ENCODE measurements at places on chromosomes 11 and 22.

DNA sequence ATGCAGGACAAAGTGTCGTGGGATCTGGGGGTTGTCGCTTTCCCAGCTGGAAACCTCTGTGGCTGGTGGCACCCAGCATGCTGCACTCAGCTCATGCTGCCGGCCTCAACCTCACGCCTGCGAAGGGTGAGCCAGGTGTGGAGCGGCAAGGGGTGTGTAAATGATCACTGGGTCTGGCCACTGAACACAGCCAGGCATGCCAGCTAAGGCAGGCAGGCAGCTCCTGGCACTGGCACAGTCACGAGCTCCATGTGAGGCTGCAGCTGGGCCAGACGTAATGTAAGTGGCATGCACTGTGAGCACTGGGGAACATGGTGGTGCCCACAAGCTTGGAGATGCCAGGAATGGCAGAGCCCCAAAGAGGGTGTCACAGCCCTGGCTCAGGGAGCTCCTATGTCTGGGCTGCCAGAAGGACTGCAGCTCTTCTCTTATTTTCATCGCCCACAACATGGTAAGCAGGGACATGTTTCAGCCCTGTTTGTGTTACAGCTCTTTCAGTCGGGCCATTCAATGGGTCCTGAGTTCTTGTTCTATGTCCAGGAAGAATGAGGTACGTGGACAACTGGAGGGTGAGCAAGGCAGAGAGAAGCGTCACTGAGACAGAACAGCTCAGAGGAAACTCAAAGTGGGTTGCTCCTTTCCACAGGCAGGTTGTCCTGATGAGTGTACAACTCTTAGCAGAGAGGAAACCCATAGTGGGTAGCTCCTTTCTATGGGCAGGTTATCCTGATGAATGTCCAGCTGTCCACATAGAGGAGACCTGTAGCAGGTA lies 403.8 kb downstream of the CNTN5 start:
- DNase-seq: no peak

- peak; percentile 40 for DNase-seq
Measured at GRCh38 chr22:22244316-22245250, at the start of gene VPREB1. TSS of gene VPREB1 (plus strand) at chr22:22244786. CDS start at chr22:22244814, 28 bp downstream.

DNA sequence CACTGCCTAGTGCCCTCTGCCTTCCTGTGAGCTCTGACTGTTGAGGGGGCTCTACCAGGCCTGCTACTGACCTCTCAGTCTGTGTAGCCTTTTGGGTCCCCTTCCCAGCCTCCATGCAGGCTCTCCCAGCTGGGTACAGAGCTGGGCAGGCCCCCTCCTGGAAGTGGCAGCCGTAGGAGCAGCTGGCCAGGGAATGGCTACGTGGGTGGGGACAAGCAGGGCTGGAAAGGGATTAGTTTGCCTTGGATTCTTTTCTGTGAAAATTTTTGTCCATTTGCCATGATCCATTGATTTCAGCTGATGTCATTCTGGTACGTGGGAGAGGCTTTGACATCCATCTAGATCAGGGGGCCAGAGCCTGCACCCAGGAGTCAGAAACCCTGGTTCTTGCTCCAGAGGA lies 23.9 kb upstream of the NECTIN1 start:
- DNase-seq: no peak

DNA sequence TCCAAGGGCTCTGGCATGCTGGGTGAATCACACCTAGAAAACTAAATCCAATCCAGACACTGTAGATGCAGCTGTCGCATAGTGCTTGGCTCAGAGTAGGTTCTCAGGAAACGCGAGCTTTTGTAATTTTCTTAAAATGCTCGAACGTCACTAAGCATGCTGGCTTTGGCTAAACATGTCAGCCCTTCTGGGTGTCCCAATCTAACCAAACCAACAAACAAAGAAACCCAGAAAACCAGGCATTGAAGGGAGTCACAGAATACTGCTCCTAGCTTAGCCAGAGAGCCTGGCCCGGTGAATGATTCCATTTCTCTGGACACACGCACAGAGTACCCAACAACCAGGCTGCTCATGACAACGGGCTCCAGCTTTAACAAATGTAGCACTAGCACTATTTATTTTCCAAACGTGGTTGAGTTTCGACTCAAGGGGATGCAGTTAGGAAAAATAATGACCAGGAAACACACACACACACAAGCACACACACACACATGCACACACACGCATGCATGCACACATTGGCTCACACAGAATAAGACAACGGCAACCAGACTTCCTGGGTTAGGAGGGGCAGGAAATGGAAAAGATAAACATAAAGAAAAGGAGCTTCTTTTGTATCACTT lies 492.6 kb downstream of the MIAT start:
- DNase-seq: no peak

- no peak for DNase-seq
Measured at GRCh38 chr11:35548925-35549561, 23.6 kb upstream of the PAMR1 start.

DNA sequence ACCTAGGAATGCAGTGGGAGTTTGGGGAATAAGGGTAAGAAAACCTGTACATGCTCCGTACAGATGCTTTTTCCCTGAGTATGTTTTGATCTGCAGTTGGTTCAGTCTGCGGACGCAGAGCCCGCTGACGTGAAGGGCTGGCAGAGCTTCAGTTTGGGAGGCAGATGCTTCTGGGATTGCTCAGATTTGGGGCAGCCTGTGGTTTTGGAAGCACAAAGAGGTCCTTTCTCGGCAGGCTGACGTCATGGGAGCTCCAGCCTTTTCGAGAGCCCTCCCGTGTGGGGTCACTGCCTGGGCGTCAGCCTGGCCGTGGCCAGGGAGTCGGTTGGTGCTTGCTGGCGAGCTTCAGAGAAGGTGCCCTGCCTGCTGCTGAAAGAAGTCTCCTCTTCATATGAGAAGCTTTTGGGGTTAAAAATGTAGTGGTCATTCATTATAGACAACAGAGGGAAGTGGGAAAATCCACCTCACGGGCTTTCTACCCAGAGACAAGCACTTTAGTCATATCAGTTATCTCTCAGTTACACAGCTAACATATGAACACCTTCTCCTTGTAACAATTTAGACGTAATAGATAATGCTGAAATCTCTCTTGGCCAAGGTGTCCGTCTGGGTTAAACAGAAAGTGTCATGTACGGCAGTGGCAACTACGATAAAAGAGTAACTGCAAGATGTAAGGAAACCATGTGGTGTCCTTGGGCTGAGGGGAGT lies 26.8 kb downstream of the TPCN2 start:
- no peak for DNase-seq

DNA sequence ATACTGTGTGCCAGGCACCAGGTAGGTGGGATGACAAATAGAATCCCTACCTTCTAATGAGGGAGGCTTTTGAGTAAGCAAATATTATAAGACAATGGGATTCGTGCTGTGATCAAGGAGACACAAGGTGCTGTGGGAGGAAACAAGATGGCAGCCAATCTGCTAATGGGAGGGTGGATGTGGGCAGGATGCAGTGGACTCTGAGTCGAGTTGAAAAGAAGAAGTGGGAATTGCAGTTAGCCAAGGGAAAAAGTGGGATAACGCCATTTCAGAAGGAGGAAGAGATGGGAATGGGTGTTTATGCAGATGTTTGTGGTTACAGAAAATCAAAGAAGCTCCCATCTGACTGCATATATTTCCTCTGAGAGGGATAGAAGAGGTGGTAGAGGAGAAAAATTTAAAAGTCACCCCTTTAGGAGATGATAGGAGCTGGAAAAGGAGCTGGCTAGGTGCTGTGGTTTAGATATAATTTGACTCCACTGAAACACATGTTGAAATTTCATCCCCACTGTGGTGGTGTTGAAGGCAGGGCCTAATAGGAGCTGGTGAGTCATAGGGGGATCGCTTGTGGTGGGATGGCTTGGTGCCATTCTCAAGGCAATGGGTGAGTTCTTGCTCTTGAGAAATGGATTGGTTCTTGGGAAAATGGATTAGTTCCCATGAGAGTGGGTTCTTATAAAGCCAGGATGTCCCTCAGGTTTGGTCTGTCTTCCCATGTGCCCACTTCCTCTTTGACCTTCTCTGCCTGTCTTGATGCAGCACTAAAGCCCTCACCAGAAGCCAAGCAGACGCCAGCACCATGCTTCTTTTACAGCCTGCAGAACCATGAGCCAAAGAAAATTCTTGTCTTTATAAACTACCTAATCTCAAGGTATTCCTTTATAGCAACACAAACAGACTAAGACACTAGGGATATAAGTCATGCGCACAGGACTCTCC lies 30.0 kb upstream of the POU2AF1 start:
- no peak for DNase-seq

Measured in KG1 (cell line).